SJCRH30 (cell line): ENCODE measurements at places on chromosomes 6 and 20.

DNA sequence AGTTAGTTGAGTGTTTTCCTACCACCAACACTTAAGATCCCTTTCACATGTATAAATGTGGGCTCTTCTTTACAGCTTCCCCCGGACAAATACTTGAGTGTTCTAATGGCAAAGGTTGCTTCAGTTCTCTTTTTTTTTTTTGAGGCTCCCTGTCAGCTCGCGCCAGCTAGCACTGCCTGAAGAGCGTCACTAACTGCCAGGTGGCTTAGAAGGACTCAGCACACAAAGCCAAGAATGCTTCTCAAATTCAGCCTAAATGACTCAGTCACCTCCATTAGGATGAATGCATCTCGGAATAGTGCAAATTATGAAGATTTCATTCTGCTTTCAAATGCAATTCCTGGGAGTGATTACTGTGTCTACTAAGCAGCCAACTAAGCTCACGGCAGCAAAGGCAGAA lies 150.7 kb upstream of the BTBD3 start:
- no peak overlapping the region for H3K4me3 ChIP-seq
- H3K4me1 ChIP-seq = no peaks in the 10 kb centered on the region
- H3K36me3 ChIP-seq = no peaks in the 10 kb centered on the region

- H3K27ac ChIP-seq = no peak overlapping the region
- no peak overlapping the region for H3K4me3 ChIP-seq
- no peaks in the 10 kb centered on the region for H3K4me1 ChIP-seq
- no peaks in the 10 kb centered on the region for H3K36me3 ChIP-seq
- H3K27me3 ChIP-seq = peaks cover 3% of the 10 kb centered on the region; the same call in 1 of the 2 replicates
Observed at GRCh38 chr20:40963505-40963845, 65.1 kb upstream of the TOP1 start.

DNA sequence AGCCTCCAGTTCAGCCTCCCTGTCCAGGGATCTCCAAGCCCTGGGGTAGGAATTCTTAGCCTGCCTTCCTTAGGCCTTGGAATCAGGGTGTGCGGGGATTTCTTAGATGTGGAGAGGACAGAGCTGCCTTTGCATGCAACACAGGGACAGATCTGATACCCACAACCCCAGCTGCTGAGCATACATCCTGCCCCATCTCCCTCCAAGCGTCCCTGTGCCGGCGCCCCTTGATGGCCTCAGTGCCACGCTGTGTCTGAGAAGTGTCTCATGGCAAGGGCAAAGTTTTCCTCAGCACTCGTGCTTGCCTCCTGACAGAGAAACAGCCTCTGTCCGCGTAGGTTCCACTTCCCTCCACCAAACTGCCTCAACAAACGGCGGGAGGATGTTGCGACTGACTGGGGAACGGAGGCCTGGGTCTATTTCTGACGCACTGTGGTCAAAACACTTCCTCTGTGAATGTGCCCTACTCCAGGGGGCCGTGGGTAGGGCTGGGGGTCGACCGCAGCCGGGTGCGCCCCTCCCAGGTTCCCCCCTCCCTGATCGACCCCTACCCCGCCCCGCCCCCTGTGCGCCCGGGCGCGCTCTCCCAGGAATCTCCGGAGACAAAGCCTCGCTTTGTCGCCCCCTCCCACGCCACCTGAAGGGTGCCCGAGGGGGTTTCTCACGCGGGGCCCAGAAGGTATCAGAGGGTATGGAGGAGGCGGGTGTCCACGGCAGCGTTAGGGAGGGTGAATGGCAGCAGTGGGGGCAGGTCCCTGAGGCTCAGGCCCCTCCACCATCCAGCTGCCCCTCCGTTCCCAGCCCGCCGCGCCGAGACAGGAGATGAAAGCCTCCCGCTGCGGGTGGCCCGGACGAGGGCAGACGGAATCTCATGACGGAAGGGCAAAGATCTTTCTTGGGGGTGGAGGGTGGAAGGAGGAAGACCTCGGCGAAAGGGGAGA lies 806 bp downstream of the MICAL1 start:
- peak overlapping the region; percentile 99 for H3K4me3 ChIP-seq
- peaks cover 15% of the 10 kb centered on the region; the same call in 1 of the 2 replicates for H3K4me1 ChIP-seq
- H3K36me3 ChIP-seq = peaks cover 2% of the 10 kb centered on the region; the same call in 1 of the 2 replicates
- H3K27me3 ChIP-seq = no peaks in the 10 kb centered on the region
- no peak for DNase-seq
- peak overlapping the region; percentile 77 for H3K27ac ChIP-seq

DNA sequence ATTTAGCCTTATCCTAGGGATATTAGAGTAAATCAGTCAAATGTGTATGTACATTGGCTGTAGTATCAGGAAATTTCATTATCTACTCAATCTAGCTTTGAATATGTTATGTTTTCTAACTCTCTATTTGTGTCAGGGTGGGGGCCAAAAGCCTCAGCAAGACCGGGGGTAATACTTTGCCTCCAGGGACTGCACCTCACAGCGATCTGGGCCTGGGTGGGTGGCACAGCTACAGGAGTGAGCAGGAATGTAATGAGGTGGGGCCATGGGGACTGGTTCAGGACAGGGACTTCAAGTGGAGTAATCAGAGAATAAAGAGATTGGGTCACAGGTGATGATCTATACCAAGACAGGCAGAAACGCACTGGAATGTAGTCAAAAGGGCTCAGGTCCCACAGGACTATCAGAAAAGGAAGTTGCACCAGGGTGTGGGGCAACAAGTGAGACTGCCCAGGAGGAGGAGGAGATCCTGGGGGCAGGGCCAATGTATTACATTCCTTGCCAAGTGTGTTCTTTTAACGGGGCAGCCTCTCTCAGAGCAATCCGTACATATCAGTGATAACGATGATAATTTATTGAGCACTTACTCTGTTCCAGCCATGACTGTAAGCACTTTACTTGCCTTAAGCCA lies 54.0 kb downstream of the PIGU start:
- peaks cover 15% of the 10 kb centered on the region for H3K36me3 ChIP-seq
- no peak overlapping the region for H3K27ac ChIP-seq
- H3K4me3 ChIP-seq = no peak overlapping the region
- DNase-seq = no peak

DNA sequence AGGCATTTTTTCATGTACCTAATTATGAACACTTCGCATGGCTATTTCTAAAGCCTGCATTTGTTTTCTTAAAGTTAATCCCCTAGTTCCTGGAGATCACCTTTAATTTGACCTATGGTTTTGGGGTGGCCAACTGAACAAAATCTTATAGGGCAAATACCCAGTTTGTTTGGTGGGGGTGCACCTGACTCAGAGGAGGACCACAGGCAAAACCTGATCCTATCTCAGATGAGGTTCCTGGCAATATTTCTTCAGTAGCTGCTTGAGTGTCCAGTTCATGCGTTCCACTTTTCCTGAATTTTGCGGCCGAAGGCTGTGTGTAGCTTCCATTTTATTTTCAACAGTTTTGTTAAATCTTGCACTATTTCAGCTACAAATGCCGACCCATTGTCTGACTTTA lies 10.3 kb upstream of the GMPR start:
- DNase-seq = no peak
- no peak overlapping the region for H3K4me3 ChIP-seq
- no peaks in the 10 kb centered on the region for H3K27me3 ChIP-seq
- H3K36me3 ChIP-seq = no peaks in the 10 kb centered on the region
- peaks cover 3% of the 10 kb centered on the region for H3K4me1 ChIP-seq

DNA sequence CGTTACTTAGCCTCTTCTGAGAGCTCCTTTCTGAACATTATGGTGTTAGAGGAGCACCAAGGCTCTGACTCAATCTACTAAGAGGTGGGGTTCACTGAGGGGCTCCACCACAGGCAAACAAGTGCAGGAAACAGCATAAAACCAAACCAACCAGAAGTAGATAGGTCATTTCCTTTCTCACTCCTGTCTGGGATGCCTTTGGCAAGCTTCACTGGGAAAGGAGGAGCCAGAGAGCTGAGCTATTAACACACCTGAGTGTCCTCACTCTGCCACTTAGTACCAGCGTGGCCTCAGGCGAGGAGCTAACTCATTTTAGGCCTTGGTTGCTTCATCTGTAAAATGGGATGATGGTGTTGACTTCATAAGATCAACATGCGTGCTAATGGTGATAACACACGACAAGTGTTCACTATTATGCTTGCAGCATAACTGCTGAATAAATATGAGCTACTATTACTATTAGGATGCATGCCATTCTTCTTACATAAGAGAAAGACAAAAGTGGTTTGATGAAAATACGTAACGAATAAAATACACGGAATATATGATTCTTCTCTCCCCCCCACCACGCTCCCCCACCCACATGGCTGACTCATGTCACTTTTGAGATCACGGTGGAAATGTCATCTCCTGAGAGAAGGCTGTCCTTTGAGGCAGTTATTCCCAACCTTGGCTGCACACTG lies 185.4 kb downstream of the BCAS1 start:
- no peak overlapping the region for H3K27ac ChIP-seq
- H3K27me3 ChIP-seq = no peaks in the 10 kb centered on the region
- H3K4me3 ChIP-seq = no peak overlapping the region
- H3K36me3 ChIP-seq = no peaks in the 10 kb centered on the region

GRCh38 chr20:23915844-23916243 lies 36.3 kb upstream of the CST5 start:
- H3K4me1 ChIP-seq = no peaks in the 10 kb centered on the region
- no peaks in the 10 kb centered on the region for H3K27me3 ChIP-seq
- no peak for DNase-seq
- no peak overlapping the region for H3K27ac ChIP-seq

DNA sequence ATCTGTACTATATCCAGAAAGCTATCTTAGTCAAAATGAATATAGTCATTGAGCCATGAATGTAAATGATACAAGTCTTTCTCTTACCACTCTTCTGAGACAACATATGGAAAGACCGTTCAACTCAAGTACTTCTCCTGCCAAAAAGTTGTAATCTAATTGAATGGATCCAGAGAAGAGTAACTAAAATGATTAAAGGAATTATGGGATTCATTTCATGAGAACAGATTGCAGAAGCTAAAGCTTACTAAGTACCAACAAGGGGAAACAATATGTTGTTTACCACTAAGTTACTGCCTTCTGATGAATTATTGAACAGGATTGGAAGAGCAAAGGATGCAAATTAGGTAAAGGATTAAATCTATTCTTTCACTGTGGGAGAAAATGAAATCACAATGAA lies 2.0 kb upstream of the LGSN start:
- no peak overlapping the region for H3K4me3 ChIP-seq
- H3K27ac ChIP-seq = no peak overlapping the region
- H3K36me3 ChIP-seq = no peaks in the 10 kb centered on the region; the same call in 1 of the 2 replicates
- no peak for DNase-seq
- H3K4me1 ChIP-seq = no peaks in the 10 kb centered on the region
- H3K27me3 ChIP-seq = no peaks in the 10 kb centered on the region

DNA sequence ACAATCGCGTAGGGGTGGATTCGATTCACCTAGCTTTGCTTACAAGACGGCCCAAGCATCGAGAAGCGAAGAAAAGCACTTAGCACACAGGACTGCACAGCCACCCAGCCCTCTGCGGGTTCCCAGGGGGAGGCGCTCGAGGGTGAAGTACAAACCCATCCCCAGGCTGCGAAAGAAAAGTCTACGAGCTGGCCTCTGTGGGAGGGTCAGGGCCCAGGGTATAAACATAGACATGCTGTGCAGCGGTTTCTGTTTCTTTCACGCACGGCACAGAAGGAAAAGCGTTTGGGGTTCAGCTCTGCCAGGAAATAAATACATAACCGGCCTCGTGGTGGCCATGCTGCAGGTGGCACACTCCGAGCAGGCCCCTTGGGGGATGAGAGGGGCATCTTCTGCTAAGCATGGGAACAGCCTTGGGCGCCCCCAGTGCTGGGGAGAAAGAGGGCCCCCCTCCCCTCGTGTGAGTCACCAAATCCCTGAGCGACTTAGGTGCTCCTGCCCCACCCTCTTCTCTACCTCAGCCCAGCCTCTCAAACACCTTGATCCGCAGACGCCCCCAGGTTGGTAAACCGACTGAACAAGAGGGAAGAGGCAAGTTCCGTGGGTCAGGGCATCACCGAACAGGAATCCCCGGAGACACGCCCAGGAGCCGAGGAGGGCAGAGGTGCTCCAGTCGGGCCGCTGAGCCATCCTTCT lies 91.6 kb upstream of the RIPOR2 start:
- no peaks in the 10 kb centered on the region for H3K27me3 ChIP-seq
- no peaks in the 10 kb centered on the region for H3K4me1 ChIP-seq
- H3K4me3 ChIP-seq = no peak overlapping the region
- no peak for DNase-seq
- H3K36me3 ChIP-seq = no peaks in the 10 kb centered on the region
